HFFc6 (cell line): ENCODE measurements at places on chromosomes 16 and 17. TPM values are rescaled to one million over a fixed set of nuclear protein-coding genes. Genes with fewer than 3 reads are reported as not detected.

DNA sequence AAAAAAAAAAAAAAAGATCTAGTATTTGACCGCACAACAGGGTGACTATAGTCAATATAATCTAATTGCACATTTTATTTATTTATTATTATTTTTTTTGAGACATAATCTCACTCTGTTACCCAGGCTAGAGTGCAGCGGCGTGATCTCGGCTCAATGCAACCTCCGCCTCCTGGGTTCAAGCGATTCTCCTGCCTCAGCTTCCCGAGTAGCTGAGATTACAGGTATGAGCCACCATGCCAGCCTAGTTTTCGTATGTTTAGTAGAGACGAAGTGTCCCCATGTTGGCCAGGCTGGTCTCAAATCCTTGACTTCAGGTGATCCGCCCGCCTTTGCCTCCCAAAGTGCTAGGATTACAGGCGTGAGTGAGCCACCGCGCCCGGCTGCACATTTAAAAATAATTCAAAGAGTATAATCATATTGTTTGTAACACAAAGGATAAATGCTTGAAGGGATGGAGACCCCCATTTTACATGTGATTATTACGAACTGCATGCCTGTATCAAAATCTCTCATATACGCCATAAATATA is 794 bp downstream of the ANKS3 start:
- peak overlapping the region; percentile 94 for H3K4me3 ChIP-seq
- H3K27me3 ChIP-seq = peaks cover 2% of the 10 kb centered on the region
- peaks cover 9% of the 10 kb centered on the region for H3K36me3 ChIP-seq
- H3K4me1 ChIP-seq = peaks cover 14% of the 10 kb centered on the region

GRCh38 chr17:50948711-50949110 is 82.6 kb upstream of the TOB1 start:
- no peaks in the 10 kb centered on the region for H3K36me3 ChIP-seq
- peak overlapping the region; percentile 98 for H3K27ac ChIP-seq
- H3K4me1 ChIP-seq = peaks cover 63% of the 10 kb centered on the region
- H3K27me3 ChIP-seq = no peaks in the 10 kb centered on the region
- no peak overlapping the region for H3K4me3 ChIP-seq

Gene TAOK1
- total RNA-seq = 73.3 to 78.3 TPM (median 77.6 TPM) in 3 replicates

Gene HSPB9
- total RNA-seq = not detected in 3 replicates

DNA sequence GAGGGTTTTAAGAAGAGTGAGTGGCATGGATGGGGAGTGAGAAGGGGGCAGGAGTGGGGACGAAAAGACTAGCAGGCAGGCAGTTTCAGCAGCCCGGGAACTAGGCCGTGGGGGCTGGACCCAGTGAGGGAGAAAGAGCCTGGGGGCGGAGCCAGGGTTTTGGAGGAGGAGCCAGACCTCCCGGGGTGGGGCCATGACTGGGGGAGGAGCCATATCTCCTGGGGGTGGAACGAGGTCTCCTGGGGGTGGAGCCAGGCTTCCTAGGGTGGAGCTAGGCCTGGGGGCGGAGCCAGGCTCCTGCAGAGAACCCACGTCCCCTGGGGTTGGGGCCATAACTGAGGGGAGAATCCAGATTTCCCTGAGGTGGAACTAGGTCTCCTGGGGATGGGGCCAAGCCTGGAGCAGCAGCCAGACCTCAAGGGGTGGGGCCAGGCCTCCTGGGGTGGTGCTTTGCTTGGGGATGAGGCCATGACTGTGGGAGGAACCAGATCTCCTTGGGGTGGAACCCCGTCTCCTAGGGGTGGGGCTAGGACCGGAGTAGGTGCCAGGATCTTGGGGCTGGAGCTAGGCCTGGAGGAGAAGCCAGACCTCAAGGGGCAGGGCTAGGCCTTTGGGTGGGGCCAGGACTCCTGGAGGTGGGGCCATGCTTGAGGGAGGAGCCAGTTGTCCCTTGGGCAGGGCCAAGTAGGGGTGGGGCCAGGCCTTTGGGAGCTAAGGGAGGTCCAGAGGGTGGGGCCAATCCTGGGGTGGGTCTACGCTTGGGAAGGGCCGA is 41.7 kb upstream of the JPH3 start:
- no peak overlapping the region for H3K27ac ChIP-seq
- peaks cover 9% of the 10 kb centered on the region for H3K36me3 ChIP-seq
- H3K27me3 ChIP-seq = peaks cover 10% of the 10 kb centered on the region
- H3K4me1 ChIP-seq = no peaks in the 10 kb centered on the region
- no peak overlapping the region for H3K4me3 ChIP-seq

Gene NXPH3
- total RNA-seq = 0.88 to 2.0 TPM (median 1.0 TPM) in 3 replicates

- no peak for DNase-seq
- no peaks in the 10 kb centered on the region for H3K4me1 ChIP-seq
- no peak overlapping the region for H3K27ac ChIP-seq
- H3K36me3 ChIP-seq = no peaks in the 10 kb centered on the region
- H3K27me3 ChIP-seq = peaks cover 5% of the 10 kb centered on the region
Observed at GRCh38 chr17:81461607-81462500, 50.7 kb downstream of the ACTG1 start.

GRCh38 chr16:72921620-72922019 is 126.3 kb downstream of the ZFHX3 start:
- peaks cover 19% of the 10 kb centered on the region for H3K4me1 ChIP-seq
- no peak for DNase-seq
- H3K27me3 ChIP-seq = peaks cover 2% of the 10 kb centered on the region; the same call in 1 of the 2 replicates

DNA sequence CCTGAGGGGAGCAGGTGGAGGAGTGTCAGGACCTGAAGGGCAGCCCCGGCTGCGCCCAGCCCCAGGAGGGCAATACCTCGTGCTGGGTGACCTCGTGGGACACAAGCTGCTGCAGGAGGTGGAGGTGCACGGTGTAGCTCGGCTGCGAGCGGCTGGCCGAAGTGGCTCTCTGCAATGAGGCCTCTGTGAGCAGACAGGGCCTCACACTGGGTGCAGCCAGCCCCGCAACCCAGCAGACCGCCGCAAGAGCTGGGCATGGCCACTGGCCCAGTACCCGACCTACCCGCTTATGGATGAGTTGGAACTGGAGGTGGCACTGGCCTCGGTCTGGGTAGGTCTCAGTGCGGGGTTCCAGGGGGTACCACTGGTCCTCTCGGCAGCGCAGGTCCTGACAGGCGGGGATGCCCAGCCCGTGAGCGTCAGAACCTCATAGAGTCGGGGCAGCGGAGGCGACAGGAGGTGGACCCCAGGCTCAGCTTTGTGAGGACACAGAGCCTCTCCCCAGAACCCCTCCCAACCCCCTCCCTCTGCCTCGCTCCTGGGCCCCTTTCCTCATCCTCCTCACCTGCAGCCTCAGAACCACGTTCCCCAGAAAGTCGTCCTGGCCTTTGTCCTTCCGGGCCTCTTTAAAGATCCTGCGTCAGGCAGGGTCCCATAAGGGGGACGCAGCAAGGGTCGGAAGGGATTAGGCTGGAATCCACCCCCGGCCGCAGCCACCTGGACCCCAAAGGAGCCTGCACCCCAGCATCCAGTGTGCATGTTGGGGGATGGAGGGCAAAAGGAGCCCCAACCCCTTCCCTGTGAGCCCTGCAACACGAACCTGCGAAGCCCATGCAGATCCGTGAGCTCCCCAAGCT is 4.0 kb downstream of the UNC13D start:
- H3K4me3 ChIP-seq = no peak overlapping the region
- no peaks in the 10 kb centered on the region for H3K36me3 ChIP-seq
- no peak for DNase-seq
- H3K27me3 ChIP-seq = peaks cover 2% of the 10 kb centered on the region

- H3K27me3 ChIP-seq = peaks cover 3% of the 10 kb centered on the region; the same call in 1 of the 2 replicates
- no peak overlapping the region for H3K4me3 ChIP-seq
- no peak overlapping the region for H3K27ac ChIP-seq
- peaks cover 24% of the 10 kb centered on the region for H3K4me1 ChIP-seq
- no peaks in the 10 kb centered on the region for H3K36me3 ChIP-seq
Observed at GRCh38 chr16:64017796-64018195, 1104.1 kb downstream of the CDH11 start.

GRCh38 chr17:78001182-78001581 is 42.7 kb downstream of the TNRC6C start:
- peaks cover 20% of the 10 kb centered on the region for H3K4me1 ChIP-seq
- H3K27me3 ChIP-seq = no peaks in the 10 kb centered on the region; the same call in 1 of the 2 replicates
- H3K4me3 ChIP-seq = no peak overlapping the region
- no peak overlapping the region; the same call in 1 of the 2 replicates for H3K27ac ChIP-seq

GRCh38 chr16:22117609-22118008 is 25.3 kb downstream of the VWA3A start:
- H3K36me3 ChIP-seq = no peaks in the 10 kb centered on the region
- no peak overlapping the region for H3K4me3 ChIP-seq
- H3K27ac ChIP-seq = no peak overlapping the region
- peaks cover 16% of the 10 kb centered on the region for H3K27me3 ChIP-seq
- H3K4me1 ChIP-seq = no peaks in the 10 kb centered on the region

- no peak overlapping the region; the same call in 1 of the 2 replicates for H3K27ac ChIP-seq
- no peaks in the 10 kb centered on the region for H3K36me3 ChIP-seq
- DNase-seq = no peak
- no peaks in the 10 kb centered on the region for H3K4me1 ChIP-seq
- peaks cover 31% of the 10 kb centered on the region for H3K27me3 ChIP-seq
- no peak overlapping the region for H3K4me3 ChIP-seq
Observed at GRCh38 chr17:79631640-79632431, 21.0 kb upstream of the RBFOX3 start.

- H3K27ac ChIP-seq = no peak overlapping the region
- H3K36me3 ChIP-seq = no peaks in the 10 kb centered on the region
- H3K4me3 ChIP-seq = no peak overlapping the region
- DNase-seq = no peak
- no peaks in the 10 kb centered on the region for H3K4me1 ChIP-seq
Observed at GRCh38 chr16:5928476-5929065, 831.0 kb upstream of the EEF2KMT start.

DNA sequence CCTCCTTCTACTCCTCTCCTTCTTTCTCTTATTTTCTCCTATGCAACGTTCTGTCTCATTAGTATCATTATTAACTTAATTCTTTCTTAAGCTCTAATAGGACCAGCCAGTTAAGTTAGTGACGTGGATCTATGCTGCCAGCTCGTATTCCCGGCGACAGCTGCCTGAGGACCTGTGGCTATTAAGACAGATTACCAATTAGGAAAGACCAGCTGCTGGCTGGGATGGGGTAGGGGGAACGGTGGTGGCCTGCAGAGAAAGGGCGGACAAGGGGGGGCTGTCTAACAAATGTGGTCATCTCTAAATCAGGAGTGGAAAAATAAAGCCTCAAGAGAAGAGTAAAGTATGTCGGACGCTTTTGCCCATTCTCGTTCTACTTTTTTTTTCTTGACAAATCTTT is 770 bp upstream of the MYH3 start:
- no peak overlapping the region for H3K4me3 ChIP-seq
- peaks cover 1% of the 10 kb centered on the region for H3K27me3 ChIP-seq
- no peak for DNase-seq
- H3K36me3 ChIP-seq = no peaks in the 10 kb centered on the region

DNA sequence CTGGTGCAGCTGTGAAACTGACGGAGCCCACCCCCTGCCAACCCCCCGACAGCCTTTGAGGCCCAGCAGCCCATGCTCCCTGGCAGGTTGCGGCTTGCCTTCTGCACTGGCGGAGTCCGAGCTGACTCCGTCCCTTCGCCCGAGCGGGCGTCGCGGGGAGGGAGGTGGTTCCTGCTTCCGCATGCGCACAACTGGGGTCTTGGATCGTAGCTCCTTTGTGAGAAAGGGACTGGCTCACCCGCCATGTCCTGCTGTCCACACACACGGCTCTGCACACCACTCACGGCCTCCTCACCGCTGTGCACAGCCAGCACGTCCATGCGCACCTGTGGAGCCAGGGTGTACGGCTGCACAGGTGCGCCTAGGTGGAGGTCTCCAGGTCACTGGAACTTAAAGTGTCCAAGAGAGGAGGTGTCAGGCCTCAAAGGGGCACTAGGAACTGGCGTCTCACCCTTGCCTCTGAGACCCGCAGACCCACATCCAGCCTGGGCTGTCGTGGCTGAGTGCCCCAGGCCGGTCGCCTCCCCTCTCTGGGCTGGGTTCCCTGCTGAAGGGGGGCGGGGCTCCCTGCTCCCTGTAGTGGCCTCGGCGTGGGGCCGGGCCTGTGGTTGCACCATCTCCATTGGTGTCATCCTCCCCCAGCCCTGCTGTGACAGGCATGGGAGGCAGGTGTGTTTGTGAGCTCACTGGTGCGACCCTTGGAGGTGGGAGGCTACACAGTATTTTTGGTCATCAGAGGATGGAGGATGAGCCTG is 45.3 kb downstream of the JPH3 start:
- H3K27ac ChIP-seq = no peak overlapping the region
- H3K27me3 ChIP-seq = peaks cover 51% of the 10 kb centered on the region
- H3K36me3 ChIP-seq = no peaks in the 10 kb centered on the region
- no peak for DNase-seq
- no peaks in the 10 kb centered on the region for H3K4me1 ChIP-seq

DNA sequence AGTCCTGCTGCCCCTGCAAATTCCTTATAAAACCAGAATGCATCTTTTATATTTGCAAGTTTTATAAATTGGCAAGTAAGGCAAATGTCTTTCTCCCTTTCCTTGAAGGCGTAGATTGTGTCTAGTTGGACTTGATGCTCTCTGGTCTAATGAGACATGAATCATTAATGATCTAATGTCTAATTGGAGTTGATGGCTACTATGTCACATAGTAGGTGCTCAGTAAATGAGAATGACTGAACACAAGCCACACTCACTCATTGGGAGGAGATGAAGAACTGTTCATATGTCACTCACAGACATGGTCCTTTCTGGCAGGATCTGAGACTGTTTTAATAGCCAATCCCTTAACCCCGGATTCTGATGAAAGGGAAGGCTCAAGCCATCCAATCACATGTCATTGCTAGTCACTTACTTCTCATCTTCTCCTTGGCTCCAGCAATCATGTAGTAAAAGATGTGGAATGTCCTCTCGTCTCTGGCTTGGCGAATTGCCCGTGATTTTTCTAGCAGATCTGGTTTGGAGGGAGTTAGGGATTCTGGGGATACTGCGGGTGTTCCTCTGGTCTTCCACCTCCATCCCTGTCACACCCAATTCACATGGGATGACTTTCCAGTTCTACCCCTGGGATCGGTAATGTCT is 81.0 kb downstream of the MYH11 start:
- H3K4me1 ChIP-seq = peaks cover 10% of the 10 kb centered on the region
- H3K27ac ChIP-seq = no peak overlapping the region
- H3K36me3 ChIP-seq = no peaks in the 10 kb centered on the region
- H3K27me3 ChIP-seq = peaks cover 37% of the 10 kb centered on the region
- DNase-seq = peak; percentile 45
- no peak overlapping the region for H3K4me3 ChIP-seq

GRCh38 chr16:20064520-20064919 is 9.2 kb downstream of the GPR139 start:
- no peak for DNase-seq
- peaks cover 6% of the 10 kb centered on the region; the same call in 1 of the 2 replicates for H3K36me3 ChIP-seq
- no peak overlapping the region for H3K4me3 ChIP-seq
- H3K4me1 ChIP-seq = no peaks in the 10 kb centered on the region

DNA sequence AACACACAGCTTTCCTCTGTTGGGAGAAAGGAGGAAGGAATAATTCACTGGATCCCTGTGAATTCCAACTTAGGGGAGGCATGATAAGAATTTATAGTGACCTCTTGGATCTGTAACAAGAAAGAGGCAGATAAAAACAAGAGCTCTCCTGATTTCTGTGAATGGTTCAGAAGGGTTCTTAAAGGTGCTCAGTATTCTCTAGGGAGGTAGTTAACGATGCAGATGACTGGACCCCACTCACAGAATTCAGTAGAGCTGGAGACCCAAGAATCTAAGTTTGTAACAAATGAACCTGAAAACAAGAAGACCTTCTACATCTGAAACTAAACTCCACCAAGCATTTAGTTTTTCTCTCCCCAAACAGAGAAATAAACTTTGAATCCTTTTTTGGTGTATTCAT is 8.6 kb downstream of the ZNRF1 start:
- H3K27ac ChIP-seq = no peak overlapping the region
- peaks cover 51% of the 10 kb centered on the region for H3K4me1 ChIP-seq
- no peak overlapping the region for H3K4me3 ChIP-seq
- no peak for DNase-seq
